ENCODE measurements at places on chromosomes 7 and 10.

DNA sequence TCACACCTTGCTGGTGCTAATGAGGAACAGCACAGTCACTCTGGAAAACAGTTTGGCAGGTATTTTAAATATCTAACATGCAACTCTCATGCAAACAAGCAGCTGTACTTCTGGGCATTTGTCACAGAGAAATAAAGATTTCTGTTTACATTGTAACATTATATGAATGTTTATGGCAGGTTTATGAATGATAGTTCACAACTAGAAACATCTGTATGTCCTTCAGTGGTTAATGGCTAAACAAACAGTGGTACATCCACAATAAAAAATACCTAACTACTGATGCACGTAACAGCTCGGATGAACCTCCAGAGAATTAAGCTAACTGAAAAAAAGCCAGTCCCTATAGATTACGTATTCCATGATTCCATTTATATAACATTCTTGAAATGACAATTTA, 109.6 kb downstream of the GPR37 start:
- no peak for DNase-seq

GRCh38 chr10:44801383-44802327, 109.5 kb upstream of the TMEM72 start:
- DNase-seq = no peak

DNA sequence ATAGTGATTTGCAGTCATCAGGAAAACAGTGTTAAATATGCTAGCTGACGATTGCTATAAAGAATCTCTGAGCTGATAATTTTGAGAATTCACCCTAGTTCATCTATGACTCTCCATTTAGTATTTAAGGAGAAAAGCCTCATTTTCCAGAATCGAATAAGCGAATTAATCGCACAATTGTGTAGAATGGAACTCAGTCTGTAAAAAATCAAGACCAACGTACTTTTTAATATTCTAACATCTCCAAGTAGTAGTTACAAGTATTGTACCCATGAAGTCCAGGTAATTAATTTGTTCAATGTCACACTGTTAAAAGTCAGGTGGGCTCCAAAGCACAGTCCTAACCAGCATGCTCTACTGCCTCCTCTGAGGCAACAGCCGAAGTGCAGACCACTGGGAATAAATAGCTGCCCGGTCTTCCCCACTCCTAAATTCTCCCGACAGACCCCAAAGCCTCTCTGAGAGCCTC, 380 bp upstream of the AGBL3 start:
- DNase-seq = no peak

GRCh38 chr7:124790645-124791044, 25.1 kb upstream of the GPR37 start:
- no peak for DNase-seq

GRCh38 chr10:29658984-29659965, 24.5 kb upstream of the SVIL start:
- DNase-seq = peak; percentile 37

GRCh38 chr10:124389613-124390361, 28.9 kb downstream of the OAT start:
- no peak for DNase-seq

DNA sequence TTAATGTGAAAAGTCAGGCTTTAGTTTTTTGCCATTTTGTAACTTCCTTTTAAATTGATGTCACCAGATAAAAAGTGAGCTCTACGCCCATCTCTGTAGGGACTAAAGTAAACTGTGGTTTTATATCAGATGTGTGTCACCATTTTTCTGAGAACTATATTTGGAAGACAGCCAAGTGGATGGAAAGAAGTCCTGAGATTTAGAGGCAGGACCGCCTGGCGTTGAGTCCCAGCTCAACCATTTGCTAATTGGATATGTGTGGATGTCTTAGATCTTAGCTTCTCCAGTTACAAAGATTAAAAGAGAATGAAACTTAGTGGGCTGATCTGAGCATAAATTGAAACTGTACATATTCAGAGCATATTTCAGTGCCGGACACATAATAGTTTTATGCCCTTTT, 691.6 kb upstream of the CELF2 start:
- DNase-seq = no peak

DNA sequence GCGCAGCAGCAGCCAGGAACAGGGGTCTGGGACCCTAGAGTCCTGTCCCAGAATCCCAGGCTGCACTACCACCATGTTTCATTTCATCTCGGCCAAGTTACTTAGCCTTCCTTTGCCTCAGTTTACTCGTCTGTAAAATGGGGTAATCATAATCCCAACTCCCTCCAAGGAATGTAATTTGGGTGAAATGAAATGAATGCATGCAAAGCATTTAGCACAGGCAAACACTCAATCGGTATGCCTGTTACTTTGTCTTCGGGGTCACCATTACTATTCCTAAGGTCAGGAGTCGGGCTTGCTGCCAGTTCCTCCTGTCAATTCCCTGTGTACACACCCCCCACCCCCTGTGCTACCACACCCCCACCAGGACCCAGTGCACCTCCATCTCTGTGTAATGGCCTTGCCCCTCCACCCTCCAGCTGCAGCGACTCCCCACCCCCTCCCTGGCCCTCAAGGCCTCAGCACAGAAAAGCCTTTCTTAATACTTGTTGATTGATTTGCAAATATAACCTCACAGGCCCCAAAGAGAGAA, 1.7 kb downstream of the TNS3 start:
- DNase-seq = no peak

- DNase-seq = no peak
Observed at GRCh38 chr7:30920584-30921539, 9.2 kb downstream of the AQP1 start.

GRCh38 chr7:41536122-41536872, 166.6 kb downstream of the INHBA start:
- DNase-seq = no peak

DNA sequence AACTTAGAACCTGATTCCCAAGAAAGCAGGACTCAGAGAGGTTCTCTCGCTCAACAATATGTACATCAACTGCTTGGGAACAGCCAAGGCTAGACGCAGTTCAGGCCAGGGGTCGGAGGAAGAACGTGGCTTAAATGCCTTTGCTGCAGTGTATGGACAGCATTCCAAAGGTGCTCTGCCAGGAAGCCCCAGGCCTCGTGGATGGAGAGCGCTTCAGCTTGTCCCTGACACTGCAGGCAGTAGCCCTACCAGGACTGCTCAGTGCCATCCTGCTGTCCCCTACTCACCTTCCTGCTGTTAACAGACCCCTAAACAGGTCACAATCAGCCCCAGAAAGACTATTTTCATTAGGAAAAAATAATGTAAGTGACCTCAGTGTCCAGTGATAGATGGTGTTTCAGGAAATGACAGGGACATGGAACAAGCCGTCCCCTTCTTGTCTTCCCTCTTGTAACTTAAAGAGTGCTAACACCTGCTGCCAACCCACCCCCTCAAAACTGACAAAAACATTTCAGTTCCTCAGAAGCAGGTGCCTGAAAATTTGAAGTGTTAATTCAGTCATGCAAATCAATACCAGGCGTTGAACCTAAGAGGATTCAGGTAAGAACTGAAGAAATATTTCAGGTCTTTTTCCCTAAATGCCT, 16.5 kb downstream of the CREB3L2 start:
- DNase-seq = no peak

DNA sequence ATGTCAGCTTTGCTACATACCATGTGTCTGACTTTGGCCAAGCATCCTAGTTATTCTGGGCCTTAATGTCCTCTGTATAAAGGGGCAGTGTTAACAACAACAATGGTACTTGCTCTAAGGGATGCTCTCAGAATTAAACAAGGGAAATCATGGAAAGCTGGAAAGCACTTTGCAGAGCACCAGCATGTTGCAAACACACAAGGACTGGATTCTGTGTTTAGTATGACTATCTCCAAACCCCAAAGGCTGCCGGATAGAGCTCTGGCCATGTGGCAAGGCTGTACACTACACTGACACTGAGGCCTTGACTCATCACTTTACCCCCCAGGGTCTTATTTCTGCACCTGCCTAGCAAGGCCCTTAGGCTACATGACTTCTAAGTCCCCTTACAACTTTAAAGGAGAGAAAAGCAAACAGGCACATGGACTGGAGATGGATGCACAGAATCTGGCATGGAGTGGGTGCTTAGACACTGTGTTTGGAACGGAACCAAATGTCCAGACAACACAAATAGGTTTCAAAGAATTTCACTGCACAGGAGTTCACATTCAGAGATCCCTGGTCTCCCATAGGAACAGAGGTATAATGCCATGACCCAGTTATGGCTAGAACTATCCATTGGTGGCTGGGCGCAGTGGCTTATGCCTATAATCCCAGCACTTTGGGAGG, 74.6 kb downstream of the FAM13C start:
- DNase-seq = no peak

DNA sequence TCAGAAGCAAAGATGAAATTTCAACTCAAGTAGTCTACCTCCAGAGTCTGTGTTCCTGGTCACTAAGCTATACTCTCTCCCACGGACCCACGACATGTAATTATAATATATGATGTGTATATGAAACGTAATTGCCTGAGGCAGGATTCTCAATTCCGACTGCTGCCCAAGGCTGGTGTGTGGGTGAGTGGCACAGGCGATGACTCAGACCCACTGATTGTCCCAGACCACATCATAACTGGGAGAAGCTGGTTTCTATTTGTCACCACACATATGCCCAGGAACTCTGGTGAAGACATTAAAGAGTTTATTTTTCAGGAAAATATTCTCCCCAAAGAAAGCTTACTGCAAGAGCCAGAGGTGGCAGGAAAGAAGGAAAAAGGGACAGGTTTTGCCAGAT, 219.3 kb downstream of the JAZF1 start:
- no peak for DNase-seq

GRCh38 chr10:114404171-114405010, at the start of gene AFAP1L2:
Gene AFAP1L2, minus strand, starts transcription at chr10:114404502. Its CDS starts 47 bp downstream, at chr10:114404455.
- DNase-seq = no peak

GRCh38 chr10:79468015-79468560, 22.7 kb upstream of the ZCCHC24 start:
- no peak for DNase-seq

DNA sequence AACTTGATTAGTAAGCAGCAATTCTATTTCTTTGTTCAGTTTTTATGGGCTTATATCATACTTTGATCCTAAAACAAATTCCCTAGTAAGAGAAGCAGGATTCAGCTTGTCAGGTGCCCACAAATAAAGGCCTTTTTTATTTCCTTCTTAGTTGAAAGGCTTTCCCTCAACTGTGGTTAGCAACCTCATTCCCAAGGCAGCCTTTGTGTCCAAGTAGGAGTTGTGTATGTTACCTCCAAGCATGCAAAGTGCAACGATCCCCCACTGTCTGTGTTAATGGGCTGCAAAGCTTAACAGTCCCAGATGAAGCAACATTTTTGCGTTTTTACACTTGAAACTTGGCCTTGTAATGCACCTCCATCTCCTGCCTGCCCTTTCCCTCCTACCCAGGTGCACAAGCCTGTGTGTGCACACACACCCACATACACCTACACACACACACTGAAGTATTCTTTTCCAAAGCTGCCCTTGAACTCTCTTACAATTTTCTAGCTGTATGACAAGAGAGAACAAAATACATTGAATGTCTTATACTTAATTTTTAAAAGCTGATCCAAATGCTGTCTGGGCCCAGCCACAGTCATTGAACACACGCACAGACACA, 278.2 kb downstream of the SNX13 start:
- no peak for DNase-seq

DNA sequence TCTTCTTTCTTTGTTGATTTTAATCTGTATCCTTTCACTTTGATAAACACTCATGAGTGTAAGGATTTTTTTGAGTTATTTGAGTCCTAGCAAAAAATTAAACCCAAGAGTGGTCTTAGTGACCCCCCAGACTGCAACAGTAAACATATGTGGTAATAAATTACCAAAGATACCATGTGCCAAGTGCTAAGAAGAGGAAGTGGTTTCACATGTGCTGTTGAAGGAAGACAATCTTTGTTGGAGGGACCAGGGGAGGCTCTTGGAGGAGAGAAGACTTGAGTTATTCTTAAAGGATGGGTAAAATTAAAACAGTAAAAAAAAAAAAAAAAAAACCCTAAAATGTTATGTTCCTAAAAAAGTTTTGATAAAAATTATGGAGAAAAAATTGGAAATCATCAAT, 150.2 kb downstream of the SEC23IP start:
- DNase-seq = no peak

- DNase-seq = no peak
Observed at GRCh38 chr10:125201791-125202622, 41.6 kb upstream of the CTBP2 start.

DNA sequence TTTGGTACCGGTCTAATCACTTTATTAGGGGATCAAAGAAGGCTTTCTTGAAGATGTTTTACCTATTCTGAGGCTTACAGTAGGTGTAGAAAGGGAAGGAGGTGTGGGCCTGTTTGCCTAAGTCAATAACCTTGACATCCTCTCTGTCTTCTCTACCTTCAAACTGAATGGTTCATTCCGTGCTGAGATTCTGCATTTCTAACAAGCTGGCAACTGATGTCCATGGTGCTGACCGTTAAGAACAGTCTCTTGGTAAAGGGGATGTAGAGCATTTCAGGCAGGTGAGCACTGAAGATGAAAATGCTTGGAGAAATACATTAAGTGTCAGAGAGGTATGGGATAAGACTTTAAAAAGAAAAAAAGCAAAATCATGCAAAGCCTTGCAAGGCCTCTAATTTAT, 51.5 kb upstream of the DGKB start:
- no peak for DNase-seq

GRCh38 chr10:13674645-13675588, 88.2 kb downstream of the PRPF18 start:
- no peak for DNase-seq

- no peak for DNase-seq
Observed at GRCh38 chr10:35379226-35380137, 43.2 kb downstream of the CCNY start.

DNA sequence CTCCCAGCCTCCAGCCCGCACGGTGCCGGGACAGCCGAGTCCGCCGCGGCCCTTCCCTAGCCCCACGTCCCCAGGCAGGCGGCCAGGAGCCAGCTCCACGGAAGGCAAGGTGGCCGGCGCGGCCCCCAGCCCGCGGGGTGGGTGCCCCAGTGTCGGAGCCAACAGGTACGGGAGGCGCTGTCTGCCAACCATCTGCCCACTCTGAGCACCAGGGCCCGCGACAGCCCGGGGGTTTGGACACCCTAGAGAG, 75.8 kb downstream of the CALN1 start:
- DNase-seq = no peak

DNA sequence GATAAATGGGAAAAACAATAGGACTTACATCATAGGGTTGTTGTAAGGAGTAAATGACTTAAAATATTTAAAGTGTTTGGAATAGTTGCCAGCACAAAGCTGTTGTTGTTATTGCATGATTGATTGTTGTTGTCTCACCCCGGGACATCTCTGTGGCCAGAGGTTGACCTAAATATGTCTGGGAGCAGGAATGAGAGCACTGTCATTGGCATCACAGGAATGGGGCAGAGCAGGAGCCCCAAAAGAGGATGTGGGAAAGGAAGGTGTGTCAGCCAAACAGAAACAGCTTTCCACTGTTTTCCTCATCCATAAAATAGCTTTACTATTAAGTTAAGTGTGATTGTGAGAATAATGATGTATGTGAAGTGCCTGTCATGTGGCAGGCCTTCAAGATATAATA, 121.6 kb downstream of the TMEM168 start:
- DNase-seq = no peak

Measured in stimulated activated CD4-positive, alpha-beta T cell treated with anti-CD3 and anti-CD28 coated beads, Interleukin-1b, Interleukin-23, amount 100 ng/mL, for 24 hours (primary cell).